Bronchial epithelial cell (primary cell): ENCODE measurements at places on chromosomes 7 and 10.
A peak's percentile ranks its signal among the peaks of the same experiment; 100 is the strongest.

GRCh38 chr7:112777406-112777805 lies 12.8 kb downstream of the TMEM168 start:
- DNase-seq: no peak

GRCh38 chr7:150406567-150407421 lies 27.7 kb downstream of the ZNF775 start:
- DNase-seq: no peak

- DNase-seq: no peak
These were observed 268.2 kb upstream of the HABP2 start for GRCh38 chr10:113284635-113285034.

DNA sequence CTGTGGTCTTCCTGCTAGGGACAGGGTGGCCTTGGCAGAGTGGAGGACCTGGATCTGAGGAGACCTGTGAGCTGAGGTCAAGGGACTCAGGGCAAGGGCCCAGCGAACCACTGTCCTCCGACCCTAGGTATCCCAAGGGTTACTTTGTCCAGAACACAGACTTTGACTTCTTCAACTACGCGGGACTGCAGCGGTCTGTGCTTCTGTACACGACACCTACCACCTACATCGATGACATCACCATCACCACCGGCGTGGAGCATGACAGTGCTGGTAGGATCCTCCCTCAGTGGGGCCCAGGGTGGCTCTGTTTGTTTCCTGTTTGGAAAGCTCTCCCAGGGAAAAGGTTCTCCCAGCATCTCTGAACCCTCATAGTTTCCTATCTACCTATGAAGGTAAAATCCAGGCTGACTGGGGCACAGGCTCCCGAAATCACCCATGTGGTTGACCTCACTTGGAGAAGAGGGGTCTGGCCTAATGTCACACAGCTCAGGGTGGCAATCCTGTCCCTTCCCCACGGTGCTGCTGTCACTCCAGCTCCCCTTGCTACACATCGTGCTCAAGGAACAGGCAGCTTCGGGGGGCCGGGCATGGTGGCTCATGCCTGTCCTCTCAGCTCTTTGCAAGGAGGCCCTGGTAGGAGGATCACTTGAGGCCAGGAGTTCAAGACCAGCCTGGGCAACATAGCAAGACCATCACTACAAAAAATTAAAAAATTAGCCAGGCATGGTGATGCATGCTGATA lies 57.6 kb downstream of the ZNF727 start:
- no peak for DNase-seq

DNA sequence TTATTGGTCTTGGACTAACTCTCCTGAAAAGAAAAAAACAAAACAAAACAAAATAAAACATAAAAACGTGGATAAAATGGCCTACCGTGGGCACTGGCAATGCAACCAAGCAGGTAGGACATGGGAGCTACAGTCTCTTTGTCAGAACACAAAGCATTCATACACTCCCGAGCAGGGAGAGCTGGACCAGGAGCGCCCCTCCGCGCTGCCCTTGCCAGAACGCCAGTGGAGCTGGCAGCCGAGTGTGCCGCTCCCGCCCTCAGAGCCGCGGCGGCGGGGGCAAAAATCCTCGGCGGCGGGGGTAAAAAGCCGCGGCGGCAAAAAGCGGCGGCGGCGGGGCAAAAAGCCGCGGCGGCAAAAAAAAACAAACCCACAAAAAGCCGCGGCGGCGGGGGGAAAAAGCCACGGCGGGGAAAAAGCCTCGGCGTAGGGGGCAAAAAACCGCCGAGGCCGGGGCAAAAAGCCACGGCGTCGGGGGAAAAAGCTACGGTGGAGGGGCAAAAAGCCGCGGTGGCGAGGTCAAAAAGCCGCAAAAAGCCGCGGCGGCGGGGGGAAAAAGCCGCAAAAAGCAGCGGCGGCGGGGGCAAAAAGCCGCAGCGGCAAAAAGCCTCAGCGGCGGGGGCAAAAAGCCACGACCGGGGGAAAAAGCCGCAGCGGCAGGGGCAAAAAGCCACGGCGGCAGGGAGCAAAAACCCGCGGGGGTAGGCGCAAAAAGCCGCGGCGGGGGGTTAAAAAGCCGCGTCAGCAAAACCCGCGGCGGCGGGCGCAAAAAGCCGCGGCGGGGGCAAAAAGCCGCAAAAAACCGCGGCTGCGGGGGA lies 418.1 kb downstream of the ZNF716 start:
- peak; percentile 2 for DNase-seq

DNA sequence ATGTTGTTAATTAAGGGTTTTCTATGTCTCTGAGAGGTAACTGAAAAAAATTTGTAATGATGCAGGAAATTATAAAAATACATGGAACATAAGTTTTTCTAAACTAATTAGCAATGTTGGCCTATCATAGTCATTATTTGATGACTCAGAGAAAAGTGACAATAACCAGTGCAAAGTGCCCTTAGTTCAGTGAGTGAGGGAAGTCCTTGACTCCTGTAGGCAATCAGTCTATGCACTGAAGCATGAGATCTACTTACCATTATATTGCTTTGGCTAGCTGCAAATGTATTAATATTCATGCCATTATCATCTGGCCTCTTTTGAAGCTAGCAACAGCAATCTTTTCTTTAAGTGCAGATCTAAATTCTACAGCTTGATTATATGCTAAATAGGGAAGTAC lies 40.6 kb downstream of the CCDC172 start:
- no peak for DNase-seq

DNA sequence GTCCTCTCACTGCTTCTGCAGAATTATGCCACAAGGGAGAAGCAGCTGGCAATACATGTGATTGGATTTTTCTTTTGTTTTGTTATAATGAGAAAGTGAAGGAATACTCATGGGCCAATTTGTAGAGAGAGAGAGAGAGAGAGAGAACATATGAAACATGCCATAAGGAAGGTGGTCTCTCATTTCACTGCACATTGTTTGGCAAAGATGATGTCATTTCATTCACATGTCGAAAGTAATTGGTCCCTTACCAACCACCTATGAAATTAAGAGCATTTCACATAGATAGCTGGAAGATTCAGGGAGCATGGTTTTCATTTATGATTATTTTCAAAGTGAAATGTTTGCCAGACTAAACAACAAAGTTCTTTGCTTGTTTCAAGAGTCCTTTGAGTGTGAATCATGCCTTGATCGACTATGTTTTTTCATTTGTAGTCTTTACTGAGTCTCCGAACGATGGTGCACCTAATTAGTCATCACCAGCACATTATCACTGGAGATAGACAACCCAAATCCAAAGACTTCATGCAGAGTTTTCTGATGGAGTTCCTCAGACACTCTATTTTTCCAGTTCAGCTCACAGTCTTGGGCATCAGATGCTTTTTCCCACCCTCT lies 130.1 kb upstream of the ZEB1 start:
- DNase-seq: no peak

DNA sequence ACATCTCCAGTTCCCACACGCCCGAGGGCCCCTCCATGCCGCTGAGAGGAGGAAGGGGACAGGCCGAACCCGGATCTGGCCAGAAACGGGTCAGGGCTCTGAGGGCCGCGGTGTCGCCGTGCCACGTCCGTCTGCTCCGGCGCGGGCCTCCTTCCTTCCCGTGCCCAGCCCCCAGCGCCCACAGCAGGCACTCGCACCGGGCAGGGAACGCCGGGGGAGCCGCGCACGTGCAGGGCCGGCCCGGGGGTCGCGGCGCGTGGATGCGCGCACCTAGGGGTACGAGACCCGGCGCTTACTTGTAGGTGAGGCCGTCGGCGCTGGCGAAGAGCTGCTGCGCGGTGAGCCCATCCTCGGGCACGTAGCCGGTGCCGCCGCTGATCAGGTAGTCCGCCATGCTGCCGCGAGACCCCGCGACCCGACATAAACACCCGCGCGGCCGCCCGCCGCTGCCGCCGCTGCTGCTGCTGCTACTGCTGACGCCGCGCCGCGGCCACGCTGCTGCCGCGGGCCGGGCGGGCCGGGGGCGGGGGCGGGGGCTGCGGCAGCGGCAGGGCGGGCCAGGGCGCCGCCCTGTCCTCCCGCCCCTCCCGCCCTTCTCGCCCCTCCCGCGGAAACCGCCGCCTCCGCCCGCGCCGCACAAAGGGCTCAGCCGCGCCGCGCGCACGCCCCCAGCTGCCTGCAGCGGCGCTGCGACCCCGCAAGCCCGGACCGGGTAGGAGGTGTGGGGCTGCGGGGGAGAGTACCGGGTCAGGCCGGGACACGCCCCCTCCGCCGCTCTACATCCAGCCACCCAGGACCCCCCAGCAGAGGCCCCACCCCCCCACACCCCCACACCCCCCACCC lies 4.1 kb downstream of the IMPDH1 start:
- no peak for DNase-seq

GRCh38 chr7:151185762-151186639 lies 1.0 kb downstream of the ASB10 start:
- DNase-seq: no peak

DNA sequence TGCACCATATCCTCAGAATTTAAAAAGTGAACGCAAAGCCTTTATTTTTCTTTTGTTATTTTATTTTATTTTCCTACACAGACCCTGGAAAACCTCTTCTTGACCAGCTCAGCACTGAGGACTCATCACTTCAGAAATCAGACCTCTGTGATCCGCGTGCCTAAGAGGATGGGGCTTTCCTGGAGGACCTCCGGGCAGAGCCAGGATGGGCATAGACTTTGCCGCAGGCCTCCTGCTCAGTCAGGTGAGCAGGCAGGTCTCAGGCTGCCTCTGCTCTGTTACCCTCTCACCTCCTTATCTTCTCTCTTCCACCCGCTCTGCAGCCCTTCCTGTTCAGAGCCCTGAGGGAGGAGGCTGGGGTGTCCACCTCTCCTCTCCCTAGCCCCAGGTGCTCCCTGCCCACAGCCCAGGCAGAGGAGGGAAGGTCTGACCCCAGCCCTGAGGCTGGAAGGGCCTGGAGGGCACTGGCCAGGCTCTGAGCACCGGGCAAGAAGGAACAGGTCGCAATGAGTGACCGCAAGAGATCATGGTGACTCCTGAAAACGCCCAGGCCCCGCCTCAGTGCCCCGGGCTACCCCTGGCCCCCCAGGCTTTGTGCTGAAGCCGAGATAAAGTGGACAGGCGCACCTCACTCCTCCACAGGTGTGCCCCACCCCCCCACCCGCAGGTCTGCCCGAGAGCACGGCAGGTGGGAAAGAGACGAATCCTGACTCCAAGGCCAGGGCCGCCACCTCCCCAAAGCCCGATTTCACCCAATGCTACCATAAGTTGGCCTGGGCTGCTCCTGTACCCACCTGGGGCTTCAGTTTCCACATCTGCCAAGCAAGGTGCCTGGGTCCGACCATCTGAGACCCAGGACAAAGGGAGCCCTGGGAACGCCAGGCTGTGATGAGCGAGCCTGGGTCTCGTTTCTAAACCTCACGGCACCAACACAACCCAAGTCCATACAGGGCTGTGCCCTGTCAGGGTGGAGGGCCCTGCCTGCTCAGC lies 2.8 kb downstream of the CALML5 start:
- no peak for DNase-seq
